ENCODE measurements at places on chromosomes 6 and 20.

DNA sequence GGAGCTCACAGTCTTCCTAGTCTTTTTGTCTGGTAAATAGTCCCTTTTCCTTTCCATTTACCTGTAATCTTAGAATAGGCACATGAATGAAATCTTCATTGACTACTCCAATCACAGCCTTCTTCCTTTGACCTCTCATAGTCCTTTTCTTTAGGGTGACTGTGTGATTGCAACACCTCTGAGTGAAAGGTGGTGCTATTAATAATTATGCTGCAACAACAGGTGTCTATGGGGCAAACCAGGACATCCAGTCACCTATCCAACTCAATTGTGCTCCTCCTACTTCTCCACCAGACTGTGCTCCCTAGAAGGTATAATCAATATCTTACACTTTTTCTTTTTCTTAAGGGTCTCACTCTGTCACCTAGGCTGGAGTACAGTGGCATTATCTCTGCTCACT lies 29.4 kb downstream of the RIPOR2 start:
- no peak for DNase-seq

GRCh38 chr20:56111961-56112730 lies 106.8 kb upstream of the CBLN4 start:
- DNase-seq: peak; percentile 35

- DNase-seq: no peak
Observed at GRCh38 chr20:33007376-33008335, at the start of gene BPIFB2. Gene BPIFB2 (plus strand): TSS chr20:33007704. CDS start chr20:33008575, 871 bp downstream.

- no peak for DNase-seq
Observed at GRCh38 chr20:48217190-48217589, 431.9 kb upstream of the SULF2 start.

DNA sequence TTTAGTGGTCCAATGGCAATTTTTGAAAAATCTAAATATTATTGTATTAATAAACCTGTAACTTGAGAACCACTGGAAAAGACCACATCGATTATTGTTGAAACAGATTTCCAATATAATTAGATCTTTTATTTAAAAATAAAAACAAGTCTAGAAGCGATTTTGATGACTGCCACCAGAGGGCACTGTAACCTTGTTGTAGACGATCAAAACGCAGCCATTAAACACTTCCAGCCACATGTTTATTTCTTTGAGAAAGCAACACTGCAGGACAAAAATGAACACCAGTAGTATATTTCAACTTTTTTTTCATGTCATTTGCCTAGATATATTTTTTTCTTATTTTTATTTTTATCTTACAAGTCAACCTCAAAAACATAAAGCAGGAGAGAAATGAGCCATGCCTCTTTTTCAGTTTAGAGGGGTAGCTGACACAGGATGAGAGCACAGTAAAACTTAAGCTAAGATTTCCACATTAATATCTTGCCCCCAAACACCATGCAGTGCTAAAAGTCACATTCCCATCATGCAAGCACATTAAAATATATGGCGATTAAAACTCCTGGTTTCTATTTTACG lies 115.4 kb downstream of the OPRM1 start:
- peak; percentile 84 for DNase-seq

All from NB4 (cell line).